ENCODE measurements at places on chromosomes 16 and 17. TPM values are rescaled to one million over a fixed set of nuclear protein-coding genes. Genes with fewer than 3 reads are reported as not detected.
A peak's percentile ranks its signal among the peaks of the same experiment; 100 is the strongest.

DNA sequence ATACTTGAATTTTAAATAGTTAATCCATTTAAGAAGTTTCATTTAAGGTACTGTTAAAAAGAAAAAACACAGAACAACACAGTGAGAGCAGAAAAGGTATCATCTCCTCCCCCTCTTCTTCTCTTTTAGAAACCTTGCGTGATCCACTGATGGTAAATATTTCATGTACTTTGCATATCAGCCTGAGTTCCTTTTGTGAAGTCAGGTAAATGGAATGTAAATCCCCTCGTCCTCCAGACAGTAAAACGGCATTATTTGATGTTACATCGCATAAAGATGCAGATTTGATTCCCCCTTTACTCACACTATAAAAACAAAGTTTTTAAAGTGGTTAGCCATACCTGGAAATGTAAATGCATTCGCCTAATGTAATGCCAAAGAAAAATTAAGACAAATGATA is 234.4 kb downstream of the WWOX start:
- DNase-seq: no peak

DNA sequence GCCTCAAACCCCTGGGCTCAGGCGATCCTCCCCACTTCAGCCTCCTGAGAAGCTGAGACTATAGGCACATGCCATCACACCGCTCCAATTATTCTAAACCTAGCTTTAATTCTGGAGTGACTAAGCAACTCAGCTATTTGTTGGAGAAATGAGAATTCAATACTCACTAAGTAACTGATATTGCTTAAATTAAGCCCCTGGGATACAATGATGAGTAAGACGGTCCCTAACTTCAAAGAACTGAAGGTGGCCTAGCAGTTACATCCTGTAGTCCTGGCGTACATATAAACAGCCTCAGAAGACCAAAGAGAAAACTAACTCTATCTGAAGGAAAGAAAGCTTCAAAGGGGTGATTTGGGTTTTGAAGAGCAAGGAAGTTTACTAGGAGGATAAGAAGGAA is 25.0 kb downstream of the XPO6 start:
- DNase-seq: no peak

DNA sequence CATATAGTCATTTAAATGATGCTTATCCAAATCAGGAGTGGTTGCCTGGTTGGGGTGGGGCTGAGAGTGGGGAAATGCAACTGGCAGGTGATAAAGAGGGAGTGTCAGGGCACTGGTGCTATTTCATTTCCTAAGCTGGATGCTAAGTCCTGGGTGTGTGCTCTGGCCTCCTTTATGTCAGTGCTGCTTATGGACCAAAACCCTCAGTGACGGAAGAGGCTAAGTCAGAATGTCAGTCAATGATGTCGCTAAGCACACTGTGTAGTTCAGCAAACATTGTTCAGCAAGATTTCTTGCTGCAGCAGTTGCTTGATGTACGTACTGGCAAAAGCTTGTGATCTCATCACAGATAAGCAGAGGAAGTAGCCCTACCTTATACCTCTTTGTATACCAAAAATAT is 16.4 kb upstream of the FLCN start:
- no peak for DNase-seq

DNA sequence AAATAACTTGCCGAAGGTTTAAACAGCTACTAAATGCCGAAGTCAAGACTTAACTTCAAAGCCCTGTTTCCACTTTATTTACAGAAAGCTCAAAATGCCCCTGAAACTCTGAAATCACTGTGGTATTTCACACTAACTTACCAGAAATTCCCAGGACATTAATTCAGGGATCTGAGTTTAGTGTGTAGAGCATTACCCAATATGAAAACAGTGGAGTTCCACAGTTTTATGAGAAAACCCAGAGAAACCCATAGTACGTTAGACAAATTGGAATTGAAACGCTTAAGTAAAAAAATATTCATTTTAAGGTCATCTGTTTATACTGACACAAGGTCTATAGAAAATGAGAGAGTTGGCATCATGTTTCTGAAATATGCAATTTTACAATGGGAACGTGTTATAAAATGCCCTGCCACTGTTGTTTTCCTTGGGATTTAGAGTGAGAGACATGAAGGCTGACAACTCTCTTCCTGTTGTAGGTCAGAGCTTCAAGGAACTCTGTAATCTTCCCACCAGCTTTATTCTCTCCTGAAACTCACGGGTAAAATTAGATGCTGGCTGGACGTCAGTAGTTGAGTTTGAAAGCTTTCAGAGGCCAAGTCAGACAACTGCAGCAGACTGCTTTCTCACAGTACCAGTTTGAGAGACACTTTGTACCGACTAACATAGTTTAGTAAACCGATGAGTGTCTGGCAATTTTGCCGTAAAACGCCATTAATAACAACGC is 139.4 kb upstream of the TBX2 start:
- DNase-seq: no peak

- no peak for DNase-seq
Observed at GRCh38 chr17:2723505-2723996, 12.0 kb upstream of the CLUH start.

DNA sequence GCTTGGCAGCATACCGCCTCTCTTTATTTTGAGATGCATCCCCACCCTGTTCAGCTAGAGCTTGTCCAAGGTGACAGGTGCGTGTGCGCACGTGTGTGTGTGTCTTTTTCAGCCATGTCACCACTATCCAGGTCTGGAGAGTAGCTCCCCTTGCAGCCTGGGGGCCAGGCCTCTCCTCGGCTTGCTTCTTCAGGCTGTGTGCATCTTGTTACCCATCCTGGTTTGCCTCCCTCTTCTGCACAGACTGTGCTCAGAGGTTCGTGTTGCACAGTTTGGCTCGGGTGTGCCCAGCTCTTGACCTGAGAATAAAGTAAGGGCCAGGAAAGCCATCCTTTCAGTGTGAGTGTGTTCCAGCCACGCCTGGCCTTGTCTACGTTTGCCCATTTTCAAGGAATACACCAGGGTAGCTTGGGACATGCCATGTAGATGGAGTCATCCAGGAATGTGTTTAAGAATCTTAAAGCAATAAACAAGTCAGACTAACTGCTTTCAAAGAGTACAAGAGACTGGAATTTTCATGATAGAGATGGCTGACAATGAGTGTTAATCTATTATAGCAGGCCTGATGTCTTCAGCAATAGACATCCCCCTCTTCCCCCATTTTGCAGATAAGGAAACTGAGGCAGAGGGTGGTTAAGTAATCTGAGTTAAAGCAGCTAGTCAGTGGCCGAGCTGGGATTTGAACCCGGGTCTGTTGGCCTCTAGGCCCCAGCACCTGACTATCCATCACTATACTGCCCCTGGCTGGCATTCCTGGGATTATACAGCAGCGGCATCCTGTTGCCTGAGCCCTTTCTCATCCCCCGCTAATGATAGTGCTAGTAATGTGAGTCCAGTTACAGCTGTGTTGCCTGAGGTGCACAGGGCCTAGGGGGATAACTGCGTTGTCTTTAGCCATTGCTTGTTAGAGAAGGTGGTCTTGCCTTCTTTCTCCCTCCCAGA is 77.9 kb downstream of the KSR1 start:
- DNase-seq: peak; percentile 67

Gene GDPD3
- total RNA-seq: 1.4 TPM

All from lung microvascular endothelial cell (primary cell).